ENCODE measurements at places on chromosomes 1 and 21.

DNA sequence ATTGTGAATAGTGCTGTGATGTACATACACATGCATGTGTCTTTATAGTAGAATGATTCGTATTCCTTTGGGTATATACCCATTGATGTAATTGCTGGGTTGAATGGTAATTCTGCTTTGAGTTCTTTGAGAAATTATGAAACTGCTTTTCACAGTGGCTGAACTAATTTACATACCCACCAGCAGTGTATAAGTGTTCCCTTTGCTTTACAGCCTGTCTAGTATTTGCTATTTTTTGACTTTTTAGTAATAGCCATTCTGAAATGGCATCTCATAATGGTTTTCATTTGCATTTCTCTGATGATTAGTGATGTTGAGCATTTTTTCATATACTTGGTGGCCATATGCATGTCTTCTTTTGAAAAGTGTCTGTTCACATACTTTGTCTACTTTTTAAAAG is 54.5 kb upstream of the FAM78B start:
- no peak for DNase-seq

- DNase-seq, result no peak
Measured at GRCh38 chr1:61204528-61204927, 122.2 kb downstream of the NFIA start.

GRCh38 chr1:31127266-31127665 is 61.7 kb upstream of the PUM1 start:
- DNase-seq, result no peak

- DNase-seq, result no peak
Measured at GRCh38 chr1:237748171-237748960, 142.4 kb downstream of the ZP4 start.

DNA sequence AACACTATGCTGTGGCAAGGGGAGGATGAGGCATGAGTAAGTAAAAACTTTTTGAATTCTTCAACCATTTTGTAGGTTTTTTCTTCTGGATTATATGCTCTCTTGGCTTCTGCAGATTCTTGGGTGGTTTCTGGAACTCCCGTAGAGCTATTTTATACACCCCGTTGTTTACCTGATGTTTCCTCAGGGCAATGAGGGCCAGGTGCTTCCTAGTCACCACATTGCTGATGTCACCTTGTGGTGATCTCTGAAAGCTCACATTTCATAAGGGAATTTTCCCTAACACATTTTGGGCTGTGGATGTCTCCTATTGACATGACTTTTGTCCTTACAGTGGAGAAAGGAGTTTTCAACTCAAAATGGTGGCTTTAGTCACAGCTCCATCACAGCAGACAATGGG is 356.6 kb downstream of the PLA2G4A start:
- DNase-seq, result no peak

DNA sequence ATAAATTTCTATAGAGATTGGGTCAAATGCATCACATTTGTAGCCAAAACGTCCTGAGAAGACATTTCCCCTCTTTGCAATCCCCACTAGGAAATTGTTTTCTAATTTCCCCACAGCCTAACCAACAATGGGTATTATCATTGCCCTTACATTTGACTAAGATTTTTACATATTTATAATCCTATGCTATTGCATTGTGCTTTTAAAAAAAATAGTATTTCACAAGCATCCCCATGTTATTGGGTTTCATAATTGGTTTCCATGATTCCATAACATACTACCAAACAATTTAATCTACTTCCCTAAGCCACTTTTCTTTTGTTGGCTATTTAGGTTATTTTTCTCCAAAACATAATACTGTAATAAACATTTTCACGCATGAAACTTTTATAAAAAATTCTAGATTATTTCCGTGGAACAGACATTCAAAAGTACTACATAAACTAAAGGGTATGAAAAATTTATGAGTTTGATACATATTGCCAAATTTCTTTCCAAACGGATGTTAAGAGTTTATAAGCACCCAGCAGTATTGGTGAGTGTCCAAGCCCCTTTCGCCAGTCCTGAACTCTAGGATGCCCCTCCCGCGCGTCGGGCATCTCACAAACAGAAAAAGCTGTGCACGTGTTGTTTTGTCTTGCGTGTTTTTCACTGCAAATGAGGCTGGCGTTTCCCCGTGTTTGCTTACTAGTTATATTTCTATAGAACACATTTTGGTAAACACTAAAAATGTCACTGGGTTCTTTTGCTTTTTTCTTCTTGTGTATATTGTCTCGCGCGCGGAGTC is 2.0 kb upstream of the LHX4 start:
- no peak for DNase-seq

- DNase-seq, result peak; percentile 22
Measured at GRCh38 chr21:46322351-46323226, 1.1 kb downstream of the C21orf58 start.
